HFFc6 (cell line): ENCODE measurements at places on chromosomes 7 and 10. TPM values are rescaled to one million over a fixed set of nuclear protein-coding genes. Genes with fewer than 3 reads are reported as not detected.

DNA sequence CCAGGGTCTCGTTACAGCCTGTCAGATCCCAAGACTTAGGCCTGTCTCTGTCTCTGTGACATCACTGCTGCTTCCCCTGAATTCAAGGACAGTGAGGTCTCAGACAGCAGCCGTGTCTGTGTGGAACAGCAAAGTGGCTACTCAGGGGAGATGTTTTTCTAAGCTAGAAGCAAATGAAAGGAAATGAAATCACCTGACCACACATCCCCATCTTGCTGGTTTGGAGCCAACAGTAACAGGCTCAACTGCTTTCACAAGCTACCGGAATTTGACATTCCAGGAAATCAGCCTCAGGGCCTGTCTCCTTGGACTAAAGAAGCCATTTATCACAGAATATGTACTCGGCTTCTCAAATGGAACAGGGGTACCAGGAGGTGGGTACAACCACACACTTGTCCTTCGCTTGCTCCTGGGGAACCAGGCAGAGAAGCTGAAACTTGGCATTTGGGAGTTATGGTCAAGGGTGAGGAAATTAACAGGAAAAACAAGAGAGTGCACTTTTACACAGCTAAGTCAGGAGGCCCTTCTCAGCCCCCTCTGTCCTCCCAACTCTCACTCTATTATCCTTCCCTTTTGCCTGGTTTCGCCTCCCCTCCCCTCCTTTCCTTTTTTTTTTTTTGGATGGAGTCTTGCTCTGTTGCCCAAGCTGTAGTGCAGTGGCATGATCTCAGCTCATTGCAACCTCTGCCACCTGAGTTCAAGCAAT is 73.2 kb downstream of the SPDYE5 start:
- H3K4me1 ChIP-seq, result peaks cover 15% of the 10 kb centered on the region
- H3K27me3 ChIP-seq, result peaks cover 5% of the 10 kb centered on the region; the same call in 1 of the 2 replicates
- peak; percentile 92 for DNase-seq
- peak overlapping the region; percentile 69 for H3K27ac ChIP-seq
- H3K36me3 ChIP-seq, result peaks cover 53% of the 10 kb centered on the region

- no peak for DNase-seq
- no peaks in the 10 kb centered on the region for H3K4me1 ChIP-seq
- no peak overlapping the region for H3K27ac ChIP-seq
- H3K4me3 ChIP-seq, result no peak overlapping the region
- H3K27me3 ChIP-seq, result no peaks in the 10 kb centered on the region
Observed at GRCh38 chr7:70571403-70571934, 560.5 kb upstream of the GALNT17 start.

- DNase-seq, result no peak
- H3K27me3 ChIP-seq, result peaks cover 5% of the 10 kb centered on the region
- no peaks in the 10 kb centered on the region for H3K36me3 ChIP-seq
Observed at GRCh38 chr10:78291722-78292121, 258.1 kb downstream of the RPS24 start.

DNA sequence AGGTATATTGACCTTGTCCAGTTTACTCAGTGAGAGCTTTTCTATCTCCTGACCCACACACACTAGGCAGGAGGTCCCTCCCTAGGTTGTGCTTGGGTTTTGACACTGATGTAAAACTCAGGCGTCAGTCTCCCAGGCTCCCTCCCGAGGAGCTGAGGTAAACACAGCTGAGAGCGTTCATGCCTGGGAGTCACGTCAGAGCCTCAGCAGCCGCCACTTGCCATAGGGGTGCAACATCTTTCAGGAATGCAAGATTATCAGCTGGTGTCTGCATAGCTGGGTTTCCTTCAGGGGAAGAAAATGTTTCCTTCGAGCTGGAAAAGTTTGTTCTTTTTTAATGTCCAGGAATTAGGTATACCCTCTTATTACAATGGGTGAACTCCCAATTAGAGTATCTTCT is 70.6 kb downstream of the FGFR2 start:
- H3K27me3 ChIP-seq, result peaks cover 2% of the 10 kb centered on the region; the same call in 1 of the 2 replicates
- H3K27ac ChIP-seq, result no peak overlapping the region
- no peaks in the 10 kb centered on the region for H3K36me3 ChIP-seq
- no peaks in the 10 kb centered on the region for H3K4me1 ChIP-seq
- no peak overlapping the region for H3K4me3 ChIP-seq

GRCh38 chr7:84123965-84124547 is 70.5 kb downstream of the SEMA3A start:
- DNase-seq, result peak; percentile 40
- peaks cover 24% of the 10 kb centered on the region for H3K36me3 ChIP-seq
- H3K27ac ChIP-seq, result peak overlapping the region; percentile 73
- peaks cover 37% of the 10 kb centered on the region for H3K4me1 ChIP-seq

DNA sequence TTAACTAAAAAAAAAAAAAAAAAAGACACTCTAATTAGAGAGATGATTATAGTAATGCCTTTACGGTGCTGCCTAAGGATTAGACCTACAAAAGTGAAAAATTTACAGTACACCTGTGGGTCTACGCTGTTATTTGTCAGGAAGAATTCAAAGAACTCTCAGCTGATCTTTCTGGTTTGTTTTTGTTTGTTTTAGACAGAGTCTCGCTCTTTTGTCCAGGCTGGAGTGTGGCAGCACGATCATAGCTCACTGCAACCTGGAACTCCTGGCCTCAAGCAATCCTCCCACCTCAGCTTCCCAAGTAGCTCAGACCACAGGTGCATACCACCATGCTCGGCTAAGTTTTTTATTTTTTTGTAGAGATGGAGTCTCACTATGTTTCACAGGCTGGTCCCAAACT is 28.3 kb upstream of the FOXK1 start:
- H3K4me3 ChIP-seq, result no peak overlapping the region
- H3K27ac ChIP-seq, result no peak overlapping the region
- peaks cover 10% of the 10 kb centered on the region for H3K36me3 ChIP-seq

JCAD gene
- total RNA-seq, result 29.5 and 54.4 TPM in 2 replicates

C7orf57 gene
- total RNA-seq, result not detected in 3 replicates

GIMAP5 gene
- total RNA-seq, result not detected in 3 replicates
